WERI-Rb-1 (cell line): ENCODE measurements at places on chromosomes 2 and 18.

GRCh38 chr2:63121055-63121834 lies 70.6 kb downstream of the OTX1 start:
- no peak for DNase-seq

GRCh38 chr2:233814056-233814835 lies 36.1 kb downstream of the MROH2A start:
- peak; percentile 6 for DNase-seq

DNA sequence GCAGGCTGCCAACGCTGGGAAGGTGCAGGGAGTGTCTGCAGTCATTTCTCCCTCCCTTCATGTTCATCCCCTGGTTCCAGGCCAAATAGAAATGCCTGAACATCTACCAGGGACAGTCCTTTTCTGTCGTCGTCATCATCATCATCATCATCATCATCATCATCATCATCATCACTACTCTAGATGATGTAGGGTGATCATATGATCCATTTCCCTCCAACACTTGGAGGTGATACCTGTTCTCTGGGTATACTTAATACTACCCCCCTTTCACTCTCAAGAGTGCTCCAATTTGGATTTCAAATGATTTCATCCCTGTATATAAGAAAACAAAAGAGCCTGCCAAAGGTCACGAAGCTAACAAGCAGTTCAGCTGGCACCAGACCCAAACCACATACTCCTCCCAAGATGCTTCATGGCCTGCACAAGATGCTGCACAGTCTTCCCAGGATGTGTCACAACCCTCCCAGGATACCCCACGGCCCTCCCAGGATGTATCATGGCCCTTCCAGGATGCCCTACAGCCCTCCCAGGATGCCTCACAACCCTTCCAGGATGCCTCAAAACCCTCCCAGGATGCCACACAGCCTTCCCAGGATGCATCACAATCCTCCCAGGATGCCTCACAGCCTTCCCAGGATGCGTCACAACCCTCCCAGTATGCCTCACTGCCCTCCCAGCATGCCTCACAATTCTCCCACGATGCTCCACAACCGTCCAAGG lies 257.9 kb downstream of the DYSF start:
- DNase-seq, result no peak

DNA sequence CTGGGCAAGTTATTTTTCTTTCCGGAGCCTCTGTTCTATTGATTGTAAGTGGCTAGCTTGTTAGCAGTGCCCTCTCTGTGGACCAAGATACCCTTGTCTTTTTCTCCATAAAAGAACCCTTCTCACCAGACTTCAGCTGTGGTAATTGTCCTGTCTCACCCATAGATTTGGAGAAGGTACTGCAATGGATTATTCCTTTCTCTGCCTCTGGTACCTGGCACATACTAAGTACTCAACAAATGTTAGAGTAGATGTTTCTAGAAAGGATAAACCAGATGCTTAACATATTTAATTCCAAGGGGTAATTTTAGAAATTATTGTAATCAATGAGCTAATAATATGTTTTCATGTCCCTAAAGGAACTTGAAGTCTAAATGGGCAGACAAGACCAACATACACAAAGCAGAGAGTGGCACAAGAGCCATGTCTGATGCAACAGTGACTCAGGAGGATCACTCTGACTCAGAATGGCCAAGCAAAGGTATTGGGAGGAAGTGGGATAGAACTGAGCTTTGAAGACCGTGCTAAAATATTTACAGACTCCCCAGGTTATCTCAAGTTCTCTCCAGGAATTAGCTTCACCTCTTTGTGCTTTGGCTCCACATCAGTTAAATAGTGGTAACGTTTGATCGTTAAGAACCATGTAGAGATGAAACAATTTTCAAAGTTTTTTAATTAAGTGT lies 129.7 kb upstream of the OSR1 start:
- DNase-seq, result no peak

DNA sequence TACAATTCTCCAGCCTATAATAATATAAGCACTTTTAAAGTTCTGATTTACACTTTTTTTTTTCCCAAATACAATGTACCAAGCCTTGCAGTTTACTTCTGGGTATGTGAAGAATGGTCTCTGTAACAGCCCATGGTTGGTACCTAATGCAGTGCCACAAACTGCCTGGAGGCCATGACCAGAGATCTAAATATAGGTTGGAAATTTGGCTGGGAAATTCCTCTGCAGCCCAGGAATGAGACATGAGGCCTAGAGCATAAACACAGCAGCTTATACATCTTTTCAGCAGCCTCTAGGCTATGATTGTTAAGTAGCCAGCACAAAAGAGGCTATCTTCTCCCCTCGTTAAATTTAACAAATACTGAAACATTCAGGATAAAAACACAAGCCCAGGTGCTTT lies 432.0 kb upstream of the FAM98A start:
- no peak for DNase-seq

DNA sequence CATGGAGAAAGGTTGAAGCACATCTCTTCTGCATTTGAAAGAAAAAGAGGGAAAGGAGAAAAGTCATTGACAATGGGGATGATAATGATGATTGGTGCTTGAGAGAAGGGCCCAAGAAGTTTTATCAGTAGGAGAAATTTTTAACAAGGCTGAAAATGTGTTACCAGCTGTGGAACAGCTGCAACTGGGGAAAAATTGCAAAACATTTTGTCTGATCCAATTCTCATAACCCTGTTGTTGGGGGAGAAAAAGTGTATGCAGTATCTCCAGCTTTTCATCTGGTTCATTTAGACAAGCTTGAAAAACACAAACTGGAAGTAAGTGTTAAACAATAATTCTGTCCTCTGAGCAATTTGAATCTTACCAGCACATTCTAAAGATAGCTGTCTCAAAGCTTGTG lies 92.7 kb downstream of the CSRNP3 start:
- DNase-seq, result no peak

DNA sequence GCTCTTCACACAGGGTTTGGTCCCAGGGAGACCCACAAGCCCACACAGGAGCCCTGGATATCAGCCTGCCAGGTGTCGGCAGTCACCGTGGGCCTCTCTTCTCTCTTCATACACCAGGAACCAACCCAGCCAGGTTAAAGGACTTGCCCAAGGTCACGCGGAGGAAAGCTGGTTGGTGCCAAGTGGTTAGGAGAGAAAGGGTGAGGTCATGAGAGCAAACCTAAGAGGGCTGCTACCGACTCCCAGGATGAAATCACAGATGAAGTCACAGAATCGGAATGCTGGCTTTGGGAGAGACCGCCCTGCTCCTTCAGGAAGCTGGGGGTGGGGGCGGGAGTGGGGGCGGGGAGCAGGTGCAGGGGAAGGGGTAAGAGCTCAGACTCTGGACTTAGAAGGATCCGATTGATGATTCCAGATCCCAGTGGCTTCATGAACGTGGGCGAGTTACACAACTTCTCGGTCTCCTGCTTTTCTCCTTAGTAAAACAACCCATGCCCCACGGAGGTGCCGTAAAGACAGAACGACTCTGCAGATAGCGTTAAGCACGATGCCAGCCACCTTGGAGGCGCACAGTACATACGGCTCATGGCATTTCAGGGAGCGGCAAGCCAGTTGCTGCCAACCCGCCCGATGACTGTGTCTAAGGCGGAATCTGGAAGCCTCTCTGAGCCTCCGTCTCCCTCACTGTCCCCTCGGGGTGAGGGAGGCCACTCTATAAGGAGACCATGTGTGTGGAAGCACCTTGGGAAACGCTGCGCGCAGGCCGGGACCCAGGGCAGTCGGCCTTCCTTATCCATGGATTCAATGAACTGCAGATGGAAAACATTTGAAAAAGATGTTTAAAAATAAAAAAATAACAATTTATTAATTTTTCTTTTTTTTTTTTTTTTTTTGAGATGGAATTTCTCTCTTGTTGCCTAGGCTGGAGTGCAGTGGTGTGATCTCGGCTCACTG lies 23.0 kb upstream of the TAF1B start:
- peak; percentile 9 for DNase-seq

DNA sequence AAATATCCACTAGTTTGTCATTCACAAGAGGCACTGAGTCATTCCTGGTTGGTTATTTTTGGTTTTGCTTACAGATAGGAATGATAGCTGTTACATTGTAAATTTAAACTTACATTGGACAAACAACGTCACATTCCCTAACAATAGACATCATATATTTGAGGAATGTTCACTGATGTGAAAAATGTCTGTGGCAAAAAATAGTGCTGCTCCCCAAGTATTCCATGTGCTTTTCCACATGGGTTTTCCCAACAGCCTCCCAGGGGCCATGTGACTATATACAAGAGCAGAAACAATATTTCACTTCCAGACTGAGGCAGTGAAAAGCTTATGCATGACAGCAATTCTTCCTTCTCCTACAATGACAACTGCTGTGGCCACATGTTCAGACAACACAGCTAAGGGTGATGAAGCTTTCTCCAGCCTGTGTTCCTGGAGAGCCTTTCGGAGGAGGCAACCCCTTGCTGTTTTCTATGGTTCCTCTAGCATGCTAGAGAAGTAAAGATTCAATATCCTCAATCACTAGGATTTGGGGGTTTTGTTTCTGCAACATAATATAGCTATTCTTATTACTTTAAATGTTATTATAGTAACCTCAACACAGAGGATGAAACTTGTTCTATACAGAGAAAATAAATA lies 202.7 kb downstream of the PTH2R start:
- no peak for DNase-seq

DNA sequence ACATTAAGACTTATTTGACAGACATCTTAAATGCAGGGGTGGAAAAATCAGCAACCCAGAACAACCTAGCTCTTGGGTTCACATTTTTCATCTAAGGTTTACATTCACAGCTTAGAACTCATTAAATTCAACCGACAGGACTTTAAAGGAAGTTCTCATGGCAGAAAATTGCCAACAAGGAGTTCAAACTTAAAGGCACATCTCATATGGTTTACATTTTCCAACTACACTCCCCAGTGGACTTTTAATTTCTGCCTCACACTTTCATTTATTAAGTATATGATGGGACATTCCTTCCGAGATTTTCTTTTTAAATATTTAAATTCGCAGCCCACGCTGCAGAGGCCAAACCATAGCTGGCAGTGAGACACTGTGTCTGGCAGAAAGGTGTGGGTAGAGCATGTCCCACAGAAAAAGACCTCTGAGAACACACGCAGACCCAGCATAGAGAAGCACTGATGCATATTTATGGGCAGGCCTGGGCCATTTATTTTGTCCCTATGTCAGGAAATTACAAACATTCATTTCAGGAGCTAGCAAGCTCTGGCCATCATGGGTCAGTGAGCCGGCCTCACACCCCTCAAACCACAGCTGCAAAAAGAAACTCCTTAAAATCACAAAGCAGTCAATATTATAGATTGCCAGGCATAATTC lies 46.3 kb downstream of the STK39 start:
- DNase-seq, result no peak

DNA sequence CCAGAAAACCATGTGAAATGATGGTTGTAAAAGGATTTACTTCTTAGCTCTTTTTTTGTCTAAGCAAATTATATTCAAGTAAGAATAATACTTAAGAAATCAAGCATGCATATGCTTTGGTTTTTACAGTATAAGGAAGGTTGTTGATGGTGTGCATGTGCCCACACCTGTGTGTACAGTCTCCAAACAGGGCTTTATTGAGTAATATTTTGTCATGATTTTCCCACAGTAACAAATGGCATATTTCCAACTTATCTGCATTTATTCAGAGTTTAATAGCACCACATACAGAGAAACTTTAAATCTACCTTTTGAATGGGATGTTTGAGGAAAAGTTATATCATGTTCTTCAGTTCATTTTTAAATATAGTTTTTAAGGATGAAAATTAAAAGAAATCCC lies 76.5 kb upstream of the DSG1 start:
- no peak for DNase-seq
